Renal cortex interstitium (tissue), 15 donors: ENCODE measurements at places on chromosomes 1 and 21. TPM values are rescaled to one million over a fixed set of nuclear protein-coding genes. Genes with fewer than 3 reads are reported as not detected.

- no peak for DNase-seq
These were observed 46.9 kb upstream of the GNG12 start for GRCh38 chr1:67880056-67880601.

PLA2G2A gene
- polyA plus RNA-seq, result not detected

DNA sequence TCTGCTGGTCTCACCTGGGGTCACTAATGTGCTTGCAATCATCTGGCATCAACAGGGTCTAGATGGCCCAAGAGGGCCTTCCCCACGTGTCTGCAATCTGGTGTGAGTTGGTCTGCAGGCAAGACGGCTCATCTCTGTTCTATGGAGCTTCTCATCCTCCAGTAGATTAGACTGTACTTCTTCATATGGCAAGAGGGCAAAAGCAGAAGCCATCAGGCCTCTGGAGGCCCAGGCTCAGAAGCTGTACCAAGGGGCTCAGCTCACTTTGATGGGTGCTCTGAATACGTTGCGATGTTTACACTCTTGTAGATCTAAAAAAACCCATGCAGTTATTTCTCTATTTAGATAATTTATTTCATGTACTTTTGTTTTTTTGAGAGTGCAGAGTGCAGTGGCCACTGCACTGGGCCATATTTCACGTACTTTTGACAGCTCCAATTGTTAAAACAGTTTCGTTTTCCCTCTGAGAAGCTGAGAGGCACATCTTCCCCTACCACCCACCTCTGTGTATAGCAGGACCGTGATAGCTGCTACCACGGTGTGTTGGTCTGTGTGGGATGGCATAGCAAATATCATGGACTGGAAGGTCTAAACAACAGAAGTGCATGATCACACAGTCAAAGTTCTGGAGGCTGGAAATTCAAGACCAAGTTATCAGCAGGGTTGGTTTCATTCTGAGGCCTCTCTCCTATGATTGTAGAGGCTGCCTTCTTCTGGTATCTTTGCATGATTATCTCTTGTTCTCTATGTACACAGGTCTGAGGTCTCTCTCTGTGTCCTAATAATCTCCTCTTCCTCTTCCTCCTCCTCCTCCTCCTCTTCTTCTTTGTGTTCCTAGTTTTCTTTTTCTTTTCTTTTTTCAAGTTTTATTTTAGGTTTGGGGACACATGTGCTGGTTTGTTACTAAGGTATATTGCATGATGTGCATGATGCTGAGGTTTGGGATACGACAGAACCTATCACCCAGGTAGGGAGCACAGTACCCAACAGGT is 17.0 kb downstream of the CITED4 start:
- DNase-seq, result no peak

CLDN14 gene
- 6.8 TPM for polyA plus RNA-seq

C1orf185 gene
- not detected for polyA plus RNA-seq

GRCh38 chr1:70156529-70157120 is 48.8 kb downstream of the LRRC40 start:
- DNase-seq, result no peak

MNDA gene
- 3.5 TPM for polyA plus RNA-seq

SYT6 gene
- polyA plus RNA-seq, result 1.4 TPM

DNA sequence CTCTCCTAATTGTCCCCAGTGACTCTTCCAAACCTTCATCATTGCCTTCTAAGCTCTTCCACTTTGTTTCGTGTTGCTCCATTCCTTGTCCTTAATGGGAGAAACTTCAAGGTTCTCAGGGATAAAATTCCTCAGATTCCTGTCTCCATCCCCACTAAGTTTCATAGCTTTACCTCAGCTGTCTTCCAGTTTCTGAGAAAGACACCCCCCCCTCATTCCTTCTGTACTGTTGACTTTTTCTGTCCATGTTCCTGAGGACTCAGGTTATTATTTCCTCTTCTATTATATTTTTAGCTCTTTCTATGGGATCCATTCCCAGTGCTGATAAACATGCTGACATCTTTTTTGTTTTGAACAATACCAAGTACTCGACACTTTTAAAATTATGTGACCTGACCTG is 215.3 kb upstream of the PTGFR start:
- no peak for DNase-seq

SLC45A3 gene
- 8.6 TPM for polyA plus RNA-seq

- DNase-seq, result no peak
These were observed 950 bp upstream of the EVA1C start for GRCh38 chr21:32411350-32412161.

CCDC17 gene
- polyA plus RNA-seq, result 1.6 TPM

DNA sequence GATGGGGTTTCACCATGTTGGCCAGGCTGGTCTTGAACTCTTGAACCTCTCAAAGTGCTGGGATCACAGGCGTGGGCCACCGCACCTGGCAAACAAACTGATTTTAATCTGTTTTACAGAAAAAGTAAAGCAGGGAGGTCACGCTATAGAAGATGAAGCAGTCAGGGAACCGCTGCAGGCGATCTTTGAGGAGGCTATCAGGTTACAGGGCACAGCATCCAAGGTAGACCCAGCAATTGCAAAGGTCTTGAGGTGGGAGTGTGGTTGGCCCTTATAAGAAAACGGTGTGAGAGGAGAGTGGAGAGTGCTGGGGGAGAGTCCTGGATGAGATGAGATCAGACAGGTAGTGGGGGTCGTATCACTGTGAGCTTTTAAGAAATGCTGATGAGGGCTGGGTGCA is 2.6 kb upstream of the TMCO4 start:
- no peak for DNase-seq

GRCh38 chr1:27154469-27154990 is 395 bp downstream of the SLC9A1 start:
- no peak for DNase-seq

- no peak for DNase-seq
These were observed 125.9 kb downstream of the RHOU start for GRCh38 chr1:228860911-228861831.

- DNase-seq, result no peak
These were observed 20.7 kb upstream of the ALDH4A1 start for GRCh38 chr1:18922848-18923755.

DNA sequence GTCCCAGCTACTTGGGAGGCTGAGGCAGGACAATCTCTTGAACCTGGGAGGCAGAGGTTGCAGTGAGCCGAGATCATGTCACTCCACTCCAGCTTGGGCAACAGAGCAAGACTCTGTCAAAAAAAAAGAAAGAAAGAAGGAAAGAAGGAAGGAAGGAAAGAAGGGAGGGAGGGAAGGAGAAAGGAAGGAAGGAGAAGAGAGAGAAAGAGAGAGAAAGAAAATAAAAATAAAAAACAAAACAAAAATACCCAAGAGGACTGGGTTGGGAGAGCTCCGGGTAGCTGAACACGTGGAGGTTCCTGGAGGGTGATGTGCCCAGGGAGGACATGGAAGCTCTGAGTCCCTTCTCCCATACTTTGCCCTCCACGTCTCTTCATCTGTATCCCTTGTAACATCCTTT is 45.7 kb upstream of the CITED4 start:
- DNase-seq, result no peak

RCSD1 gene
- 11.6 TPM for polyA plus RNA-seq
